ENCODE measurements at places on chromosomes 4 and X. TPM values are rescaled to one million over a fixed set of nuclear protein-coding genes. Genes with fewer than 3 reads are reported as not detected.

- no peaks in the 10 kb centered on the region for H3K4me1 ChIP-seq
- no peak overlapping the region for H3K27ac ChIP-seq
- H3K36me3 ChIP-seq, result no peaks in the 10 kb centered on the region
- H3K4me3 ChIP-seq, result no peak overlapping the region
- H3K27me3 ChIP-seq, result peaks cover 2% of the 10 kb centered on the region
These were observed 22.0 kb downstream of the C4orf54 start for GRCh38 chr4:99635601-99636000.

GRCh38 chr4:104625706-104626105 lies 131.0 kb upstream of the CXXC4 start:
- no peak overlapping the region for H3K4me3 ChIP-seq
- no peak for DNase-seq
- H3K4me1 ChIP-seq, result no peaks in the 10 kb centered on the region
- H3K27me3 ChIP-seq, result no peaks in the 10 kb centered on the region

- no peak for DNase-seq
- H3K27me3 ChIP-seq, result no peaks in the 10 kb centered on the region
- H3K27ac ChIP-seq, result no peak overlapping the region
- H3K4me3 ChIP-seq, result no peak overlapping the region
These were observed 29.3 kb downstream of the CLCN3 start for GRCh38 chr4:169649545-169650226.

DNA sequence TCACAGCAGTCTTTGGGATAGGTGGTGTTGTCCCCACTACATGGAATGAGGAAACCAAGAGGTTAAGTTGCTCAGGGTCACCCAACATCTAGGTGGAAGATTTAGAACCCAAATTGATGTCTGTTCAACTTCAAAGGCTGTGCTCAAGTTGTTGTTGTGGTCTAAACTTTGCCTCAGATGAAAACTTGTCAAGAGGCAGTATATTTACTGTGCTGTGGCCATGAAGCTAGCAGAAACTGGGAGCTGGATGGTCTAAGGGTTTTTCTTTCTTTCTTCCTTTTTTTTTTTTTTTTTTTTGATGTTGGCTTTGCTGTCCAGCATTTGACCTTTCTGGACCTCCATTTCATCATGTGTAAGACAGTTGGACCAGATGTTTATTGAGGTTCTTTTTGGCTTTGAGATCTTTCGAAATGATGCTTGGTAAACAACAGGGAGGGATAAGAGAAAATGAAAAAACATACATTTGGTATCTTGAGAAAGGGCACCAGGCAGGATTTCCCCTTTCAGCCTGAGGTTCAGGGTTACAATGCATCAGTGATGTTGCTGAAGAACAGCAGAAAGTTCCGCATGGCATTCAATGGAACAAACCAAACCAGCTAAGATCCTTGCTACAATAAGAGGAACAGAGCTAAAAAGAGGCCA lies 166.2 kb upstream of the RPS6KA3 start:
- DNase-seq, result no peak
- no peak overlapping the region for H3K27ac ChIP-seq
- H3K36me3 ChIP-seq, result no peaks in the 10 kb centered on the region
- H3K27me3 ChIP-seq, result no peaks in the 10 kb centered on the region
- no peak overlapping the region for H3K4me3 ChIP-seq

GRCh38 chr4:78524009-78524408 lies 27.6 kb upstream of the ANXA3 start:
- H3K4me3 ChIP-seq, result no peak overlapping the region
- H3K27ac ChIP-seq, result no peak overlapping the region
- H3K4me1 ChIP-seq, result no peaks in the 10 kb centered on the region
- H3K36me3 ChIP-seq, result no peaks in the 10 kb centered on the region
- H3K27me3 ChIP-seq, result peaks cover 2% of the 10 kb centered on the region

DNA sequence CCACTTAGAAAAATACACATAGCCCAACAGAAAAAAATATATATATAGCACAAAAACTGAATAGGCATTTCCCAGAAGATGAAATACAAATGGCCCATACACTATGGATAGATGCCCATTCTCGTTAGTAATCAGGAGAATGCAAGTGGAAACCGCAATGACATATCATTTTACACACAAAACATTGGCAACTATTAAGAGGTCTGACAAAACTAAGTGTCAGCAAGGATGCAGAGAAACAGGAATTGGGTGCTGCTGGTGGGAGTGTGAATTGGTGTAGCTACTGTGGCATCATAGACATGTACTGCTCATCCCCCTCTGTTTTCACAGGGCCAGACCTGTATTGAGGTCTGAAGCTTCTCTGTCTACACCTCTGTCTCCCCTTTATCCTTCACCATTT lies 320.0 kb downstream of the IDS start:
- H3K27ac ChIP-seq, result no peak overlapping the region

DNA sequence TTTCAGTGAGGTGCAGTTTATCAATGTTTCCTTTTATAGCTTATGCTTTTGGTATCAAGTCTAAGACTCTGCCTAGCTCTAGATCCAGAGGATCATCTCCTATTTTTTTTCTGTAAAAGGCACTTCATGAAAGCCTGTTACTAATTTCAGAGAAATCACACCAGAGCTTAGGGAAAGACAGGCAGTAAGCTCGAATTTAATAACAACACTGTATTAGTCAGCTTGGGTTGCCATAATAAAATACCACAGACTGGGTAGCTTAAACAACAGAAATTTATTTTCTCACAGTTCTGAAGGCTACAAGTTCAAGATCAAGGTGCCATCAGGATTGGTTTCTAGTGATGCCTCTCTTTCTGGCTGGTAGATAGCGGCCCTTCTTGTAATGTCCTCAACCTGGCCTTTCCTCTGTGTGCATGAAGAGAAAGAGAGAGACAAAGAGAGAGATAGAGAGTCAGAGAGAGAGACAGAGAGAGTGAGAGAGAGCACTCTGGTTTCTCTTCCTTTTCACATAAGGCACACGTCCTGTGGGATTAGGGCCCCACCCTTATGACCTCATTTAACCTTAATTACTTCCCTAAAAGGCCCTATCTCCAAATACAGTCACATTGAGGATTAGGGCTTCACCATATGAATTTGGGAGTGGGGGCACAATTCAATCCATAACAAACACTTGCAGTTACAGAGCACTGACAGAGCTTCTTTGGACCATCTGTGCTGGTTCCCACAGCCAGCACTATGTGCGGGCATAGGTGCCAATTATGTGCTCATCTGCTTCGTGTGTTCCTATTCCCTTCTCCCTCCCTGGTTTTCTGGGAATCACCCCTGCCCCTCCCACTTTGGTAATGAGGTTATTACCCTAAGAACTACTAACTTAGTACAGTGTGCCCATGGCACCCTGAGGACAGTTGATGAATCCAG lies 114.8 kb upstream of the MED14 start:
- no peaks in the 10 kb centered on the region for H3K27me3 ChIP-seq
- no peak for DNase-seq
- no peak overlapping the region for H3K27ac ChIP-seq
- no peaks in the 10 kb centered on the region for H3K36me3 ChIP-seq
- peaks cover 2% of the 10 kb centered on the region for H3K4me1 ChIP-seq

DNA sequence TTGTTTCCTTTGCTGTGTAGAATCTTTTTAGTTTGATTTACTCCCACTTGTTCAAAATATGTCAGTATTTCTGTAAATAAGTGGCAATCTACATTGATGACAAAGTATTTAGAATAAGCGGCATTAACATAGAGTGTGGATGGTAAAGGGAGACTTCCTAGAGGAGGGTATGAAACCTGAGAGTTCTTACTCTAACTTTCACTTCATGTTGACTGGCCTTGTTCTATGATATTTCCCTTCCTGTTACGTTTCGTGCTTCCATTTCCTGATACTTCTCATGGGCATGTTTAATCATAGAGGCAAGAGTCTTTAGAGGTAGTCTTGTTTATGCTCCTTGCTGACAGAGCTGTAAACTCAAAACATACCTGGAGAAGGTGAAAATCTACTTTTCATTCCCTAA lies 408.9 kb downstream of the GLUD2 start:
- no peaks in the 10 kb centered on the region for H3K27me3 ChIP-seq
- no peak overlapping the region for H3K27ac ChIP-seq
- H3K4me1 ChIP-seq, result peaks cover 3% of the 10 kb centered on the region

DNA sequence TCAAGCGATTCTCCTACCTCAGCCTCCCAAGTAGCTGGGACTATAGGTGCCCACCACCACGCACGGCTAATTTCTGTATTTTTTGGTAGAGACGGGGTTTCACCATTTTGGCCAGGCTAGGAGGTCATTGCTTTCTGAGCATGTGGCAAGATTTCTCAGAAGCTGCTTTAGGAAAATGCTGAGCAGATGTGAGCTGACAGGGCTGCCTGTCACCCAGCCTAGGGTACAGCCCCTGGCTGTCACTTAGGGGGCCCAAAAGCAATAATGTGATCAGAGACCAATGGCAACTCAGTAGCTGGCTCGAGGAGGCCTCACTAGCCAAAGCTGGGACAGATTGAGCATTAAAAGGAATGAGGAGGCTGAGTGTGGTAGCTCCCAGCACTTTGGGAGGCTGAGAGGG lies 64.8 kb downstream of the TNIP2 start:
- peak overlapping the region; percentile 74 for H3K27ac ChIP-seq
- H3K4me1 ChIP-seq, result peaks cover 31% of the 10 kb centered on the region
- DNase-seq, result no peak
- no peaks in the 10 kb centered on the region for H3K27me3 ChIP-seq
- H3K4me3 ChIP-seq, result no peak overlapping the region

GRCh38 chrX:129403974-129404669 lies 119.2 kb downstream of the SMARCA1 start:
- no peaks in the 10 kb centered on the region for H3K4me1 ChIP-seq
- no peak overlapping the region for H3K27ac ChIP-seq
- H3K36me3 ChIP-seq, result no peaks in the 10 kb centered on the region

DNA sequence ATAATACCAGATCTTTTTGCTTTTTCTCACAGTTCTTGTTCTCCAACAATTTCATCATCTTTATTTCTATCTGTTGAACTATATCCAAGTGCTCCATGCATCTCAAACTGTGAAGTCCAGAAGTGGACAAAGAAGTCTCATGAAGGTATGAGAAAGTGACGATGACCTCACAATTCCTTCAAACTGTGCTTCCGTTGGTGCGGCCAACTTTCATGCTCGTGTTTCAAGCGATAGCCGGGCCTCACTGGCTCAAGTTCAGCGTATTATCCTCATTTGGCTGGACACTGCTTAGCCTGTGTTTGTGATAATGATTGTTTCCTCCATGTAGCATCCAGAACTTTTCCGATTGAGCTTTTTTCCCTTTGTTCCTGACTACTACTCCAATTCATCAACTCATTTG lies 143.1 kb downstream of the PALLD start:
- H3K36me3 ChIP-seq, result no peaks in the 10 kb centered on the region
- peaks cover 23% of the 10 kb centered on the region for H3K27me3 ChIP-seq
- no peaks in the 10 kb centered on the region for H3K4me1 ChIP-seq
- no peak for DNase-seq
- H3K4me3 ChIP-seq, result no peak overlapping the region

- no peaks in the 10 kb centered on the region for H3K36me3 ChIP-seq
- peaks cover 33% of the 10 kb centered on the region for H3K4me1 ChIP-seq
- no peak overlapping the region for H3K4me3 ChIP-seq
These were observed 29.6 kb downstream of the TRIM2 start for GRCh38 chr4:153233761-153234371.

GRCh38 chrX:72041871-72042851 lies 89.6 kb downstream of the RTL5 start:
- peaks cover 3% of the 10 kb centered on the region for H3K4me1 ChIP-seq
- H3K36me3 ChIP-seq, result no peaks in the 10 kb centered on the region
- no peaks in the 10 kb centered on the region for H3K27me3 ChIP-seq
- no peak for DNase-seq

GRCh38 chr4:111905511-111905910 lies 239.7 kb upstream of the FAM241A start:
- no peaks in the 10 kb centered on the region for H3K27me3 ChIP-seq
- no peak for DNase-seq
- no peaks in the 10 kb centered on the region for H3K36me3 ChIP-seq

GRCh38 chr4:101020956-101021355 lies 326.4 kb downstream of the PPP3CA start:
- no peak overlapping the region for H3K4me3 ChIP-seq
- peaks cover 27% of the 10 kb centered on the region for H3K4me1 ChIP-seq
- H3K36me3 ChIP-seq, result peaks cover 7% of the 10 kb centered on the region
- H3K27ac ChIP-seq, result no peak overlapping the region
- H3K27me3 ChIP-seq, result peaks cover 4% of the 10 kb centered on the region
- no peak for DNase-seq

DNA sequence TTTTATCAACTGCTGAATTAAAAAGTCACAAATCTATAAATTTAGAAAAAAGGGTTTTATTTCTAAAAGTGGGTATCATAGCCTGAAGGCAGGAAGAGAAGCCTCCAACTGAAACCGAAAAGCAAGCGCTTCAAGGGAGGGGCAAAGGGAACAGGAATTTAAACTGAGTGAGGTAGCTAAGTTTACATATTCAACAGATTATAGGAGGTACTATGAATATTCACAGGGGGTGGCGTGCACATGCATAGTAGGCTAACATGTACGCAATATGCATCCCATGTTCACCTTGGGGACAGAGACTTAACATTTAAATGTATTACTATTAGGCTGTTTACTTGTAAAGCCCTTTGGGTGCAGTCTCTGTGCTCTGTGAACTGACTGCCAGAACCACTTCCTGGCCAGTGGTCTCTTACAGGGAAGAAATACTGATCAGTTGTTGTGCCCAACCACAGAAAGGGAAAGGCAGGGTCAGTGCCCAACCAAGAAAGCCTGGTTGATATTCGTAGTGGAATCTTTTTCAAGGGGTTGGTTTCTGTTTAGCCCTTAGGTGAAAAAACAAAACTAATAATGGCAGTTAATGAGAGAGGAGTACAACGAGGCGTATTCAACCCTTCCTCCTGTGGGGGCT lies 168.7 kb upstream of the GALNTL6 start:
- no peaks in the 10 kb centered on the region for H3K27me3 ChIP-seq
- no peaks in the 10 kb centered on the region for H3K4me1 ChIP-seq
- no peak for DNase-seq

DNA sequence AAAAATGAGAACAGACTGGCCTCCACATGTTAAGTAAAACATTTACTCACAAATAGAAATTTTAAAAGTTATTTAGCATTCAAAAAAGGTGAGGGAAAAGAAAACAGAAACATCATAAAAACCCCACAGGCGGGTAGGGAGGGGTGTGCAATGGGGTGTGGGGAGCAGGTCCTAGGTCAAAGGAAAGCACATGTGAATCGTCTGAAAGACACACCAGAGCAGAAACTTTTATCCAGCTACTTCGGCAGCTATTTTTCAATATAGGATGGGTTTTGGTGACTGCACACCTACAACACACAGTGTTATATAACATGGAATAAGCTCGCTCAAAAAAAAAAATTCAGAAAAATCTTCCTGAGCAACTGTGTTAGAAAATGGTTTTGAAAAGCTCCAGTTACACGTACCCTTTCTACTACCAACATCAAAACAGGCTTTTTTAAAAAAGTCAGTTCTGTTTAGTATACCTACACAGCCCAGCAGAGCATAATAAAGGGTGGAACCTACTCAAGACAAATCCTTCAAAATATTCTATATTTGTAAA lies 1.6 kb downstream of the OTUD4 start:
- DNase-seq, result peak; percentile 38
- peaks cover 27% of the 10 kb centered on the region for H3K36me3 ChIP-seq
- H3K4me1 ChIP-seq, result peaks cover 43% of the 10 kb centered on the region

Gene HSFX4
- total RNA-seq, result not detected

Gene POLN
- total RNA-seq, result 1.3 TPM

Gene NPY1R
- not detected for total RNA-seq

Gene SHROOM3
- 0.21 TPM for total RNA-seq

Gene NUDT10
- 1.2 TPM for total RNA-seq

Gene SH3RF1
- 0.22 TPM for total RNA-seq

Gene RASGEF1B
- 6.7 TPM for total RNA-seq

Gene PHOX2B
- not detected for total RNA-seq
